ENCODE measurements at places on chromosomes 4 and X.

DNA sequence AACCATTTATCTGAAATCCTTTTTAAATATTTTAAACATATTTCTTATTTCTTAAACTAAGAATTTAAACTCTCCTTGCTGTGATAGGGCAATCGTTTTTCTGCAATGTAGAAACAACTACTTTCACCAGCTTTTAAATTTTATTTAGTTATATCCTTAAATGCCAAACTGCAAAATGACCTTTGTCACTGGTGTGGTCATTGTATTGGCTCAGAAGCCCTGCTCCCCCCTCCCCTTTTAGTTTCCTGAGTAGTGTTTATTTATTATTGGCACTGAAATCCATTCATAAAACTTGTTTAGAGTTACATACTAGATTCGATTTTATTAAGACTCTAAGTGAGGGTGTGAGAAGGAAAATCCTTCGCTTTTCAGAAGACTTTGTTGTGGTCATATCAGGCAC lies 23.0 kb downstream of the MAOA start:
- DNase-seq: no peak

GRCh38 chrX:10769195-10769594 lies 148.8 kb upstream of the MID1 start:
- peak; percentile 7 for DNase-seq

GRCh38 chr4:171221181-171221580 lies 592.0 kb upstream of the GALNTL6 start:
- no peak for DNase-seq

DNA sequence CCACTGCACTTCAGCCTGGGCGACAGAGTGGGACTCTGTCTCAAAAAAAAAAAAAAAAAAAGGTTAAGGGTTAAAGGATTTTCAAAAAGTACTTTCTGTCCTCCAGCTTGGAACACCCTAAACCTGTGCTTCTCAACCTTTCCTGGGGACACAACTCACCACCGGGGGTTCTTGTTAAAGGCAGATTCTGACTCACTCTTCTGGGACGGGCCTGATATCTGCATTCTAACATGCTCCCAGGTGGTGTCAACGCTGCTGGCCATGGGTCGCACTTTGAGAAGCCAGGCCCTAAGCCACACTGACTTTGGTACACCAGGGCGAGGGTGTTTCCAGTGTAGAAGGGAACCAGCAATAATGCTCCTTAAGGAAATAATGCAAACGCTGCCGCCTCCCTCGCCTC lies 46.1 kb downstream of the AFAP1 start:
- DNase-seq: no peak

GRCh38 chr4:145098675-145099037 lies 545 bp downstream of the ABCE1 start:
- peak; percentile 87 for DNase-seq

Data from common myeloid progenitor, CD34-positive (primary cell).